ENCODE measurements at places on chromosomes 2 and 18.

- no peak for DNase-seq
These were observed 52.8 kb upstream of the CTAGE1 start for GRCh38 chr18:22470248-22471235.

DNA sequence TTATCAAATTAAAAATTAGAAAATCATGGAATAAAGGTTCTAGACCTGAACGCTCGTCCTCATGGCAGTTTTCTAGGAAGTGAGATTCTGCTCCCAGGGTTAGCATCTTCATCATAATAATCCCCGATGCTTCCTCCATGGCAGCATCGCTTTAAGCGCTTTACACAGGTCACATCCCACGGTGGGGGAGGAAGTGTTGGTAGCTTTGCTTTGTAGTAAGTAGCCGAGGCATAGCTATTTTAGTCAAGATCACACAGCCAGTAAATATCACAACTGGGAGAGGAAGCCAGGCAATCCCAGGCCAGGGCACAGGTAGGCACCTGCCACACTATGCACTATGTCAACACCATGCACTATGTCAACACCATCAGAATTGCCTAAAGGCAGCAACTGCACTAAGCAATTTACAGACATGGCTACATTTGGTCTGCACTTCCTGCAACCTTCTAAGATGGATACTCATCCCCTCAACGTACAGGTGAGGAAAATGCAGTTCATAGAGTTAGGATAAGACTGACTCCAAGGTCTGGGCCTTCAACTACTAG, 205.5 kb downstream of the FBXO15 start:
- no peak for DNase-seq

DNA sequence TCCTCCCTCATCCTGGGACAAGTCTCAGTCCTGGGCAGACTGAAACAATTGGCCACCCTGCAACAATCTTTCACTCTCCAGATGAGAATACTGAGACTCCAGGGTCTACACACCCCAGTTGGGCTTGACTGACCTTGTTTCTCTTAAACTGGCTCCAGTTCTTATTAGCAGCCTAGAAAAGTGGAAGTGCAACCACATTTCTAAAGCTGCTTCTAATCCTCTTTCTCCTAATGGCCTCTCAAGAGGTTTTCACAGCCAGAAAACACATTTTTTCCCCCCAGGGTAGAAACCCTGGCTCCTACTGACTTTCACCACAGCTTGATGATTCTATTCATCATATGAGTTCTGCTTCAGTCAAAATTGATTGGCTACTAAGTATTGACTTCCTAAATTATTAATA, 45.8 kb downstream of the SLC4A5 start:
- DNase-seq, result no peak

GRCh38 chr18:78970774-78971333, 8.8 kb upstream of the SALL3 start:
- DNase-seq, result no peak

DNA sequence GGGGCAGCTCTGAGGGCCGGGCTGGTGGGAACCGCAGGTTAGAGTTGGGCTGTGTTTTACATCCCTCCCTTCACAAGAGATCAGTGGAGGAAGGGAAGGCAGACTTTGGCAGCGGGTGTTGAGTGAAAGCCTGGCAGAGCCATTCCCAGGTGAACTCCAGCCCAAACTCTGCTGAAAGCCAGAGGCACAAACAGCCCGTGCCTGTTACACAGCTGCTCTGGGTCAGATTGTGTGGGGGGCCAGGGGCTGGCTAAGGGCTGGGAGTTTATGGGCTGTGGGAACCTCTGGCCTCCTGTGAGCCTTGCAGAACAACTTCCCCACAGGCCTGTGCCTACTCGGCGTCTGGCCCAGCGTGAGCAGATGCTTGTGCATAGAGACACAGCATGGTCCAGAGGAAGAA, 286.8 kb downstream of the CLIP4 start:
- peak; percentile 55 for DNase-seq

DNA sequence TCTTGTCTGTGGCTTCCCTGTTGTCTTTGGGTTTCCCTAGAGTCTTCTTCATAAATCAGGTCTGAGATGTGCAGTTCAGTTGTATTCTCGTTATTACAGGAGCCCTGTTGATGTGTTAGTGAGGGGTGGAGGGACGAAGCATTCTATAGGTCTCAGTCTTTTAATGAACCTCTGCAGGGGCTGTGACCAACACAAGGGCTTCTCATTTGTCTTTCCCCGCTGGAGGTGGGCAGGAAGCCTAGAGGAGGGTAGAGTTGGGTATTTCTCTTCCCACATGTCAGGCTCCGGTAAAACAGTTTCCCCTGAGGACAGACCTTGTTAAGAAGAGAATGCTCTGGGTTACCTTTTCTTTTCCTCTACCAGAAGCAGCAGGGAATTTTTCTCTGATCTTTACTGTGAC, 31.2 kb downstream of the PROC start:
- DNase-seq, result no peak

DNA sequence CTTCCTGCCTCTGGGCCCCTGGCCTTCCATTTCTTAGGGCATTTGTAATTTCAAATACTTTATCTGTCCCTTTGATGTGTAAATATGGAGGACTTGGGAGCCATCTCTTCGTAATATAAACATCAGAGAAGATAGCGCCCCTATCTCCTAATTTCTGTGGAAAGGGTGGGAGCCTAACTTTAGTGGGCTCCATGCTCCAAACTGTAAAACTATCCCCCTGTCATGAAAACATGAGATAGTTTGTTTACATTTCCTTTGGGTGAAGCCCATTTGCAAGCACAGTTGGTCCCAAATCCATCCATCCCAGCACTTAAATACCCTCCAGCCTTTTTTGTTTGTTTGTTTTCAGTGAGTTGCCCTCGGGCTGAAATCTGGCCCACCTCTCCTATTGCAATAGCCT, 782.6 kb upstream of the FSHR start:
- no peak for DNase-seq

- DNase-seq, result no peak
These were observed 32.3 kb upstream of the CTDP1 start for GRCh38 chr18:79647307-79647706.

GRCh38 chr2:28400419-28400818, 7.8 kb downstream of the FOSL2 start:
- DNase-seq, result no peak

DNA sequence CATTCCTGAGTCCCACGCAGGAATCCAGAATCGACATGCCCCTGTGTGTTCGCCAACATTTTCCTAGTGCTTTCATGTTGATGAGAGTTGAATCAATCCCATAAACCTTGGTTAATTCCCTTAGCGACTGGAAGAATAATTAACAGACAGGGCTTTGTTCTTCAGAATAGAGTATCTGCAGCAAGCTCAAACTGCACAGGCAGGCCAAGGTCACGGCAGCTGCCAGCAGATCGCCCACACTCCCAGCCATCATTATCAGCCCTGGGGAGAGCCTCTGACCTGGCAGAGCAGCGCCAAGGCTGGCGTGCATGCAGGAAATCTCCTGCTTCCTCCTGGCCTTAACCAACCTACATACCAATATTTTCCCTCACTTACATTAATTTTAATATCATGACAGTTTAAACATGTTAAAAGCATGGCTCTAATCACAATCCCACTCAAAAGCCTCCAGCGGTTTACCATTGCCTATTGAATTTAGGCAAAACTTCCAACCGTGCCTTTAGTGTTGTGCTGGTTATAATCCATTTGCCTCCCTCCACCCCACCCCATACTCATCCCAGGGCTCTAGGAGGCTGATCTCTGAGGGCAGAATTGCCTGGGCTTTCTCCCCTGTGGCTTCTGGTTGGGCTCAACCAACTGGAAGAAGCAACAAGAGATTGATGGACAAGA, 46.8 kb upstream of the NCK2 start:
- no peak for DNase-seq

DNA sequence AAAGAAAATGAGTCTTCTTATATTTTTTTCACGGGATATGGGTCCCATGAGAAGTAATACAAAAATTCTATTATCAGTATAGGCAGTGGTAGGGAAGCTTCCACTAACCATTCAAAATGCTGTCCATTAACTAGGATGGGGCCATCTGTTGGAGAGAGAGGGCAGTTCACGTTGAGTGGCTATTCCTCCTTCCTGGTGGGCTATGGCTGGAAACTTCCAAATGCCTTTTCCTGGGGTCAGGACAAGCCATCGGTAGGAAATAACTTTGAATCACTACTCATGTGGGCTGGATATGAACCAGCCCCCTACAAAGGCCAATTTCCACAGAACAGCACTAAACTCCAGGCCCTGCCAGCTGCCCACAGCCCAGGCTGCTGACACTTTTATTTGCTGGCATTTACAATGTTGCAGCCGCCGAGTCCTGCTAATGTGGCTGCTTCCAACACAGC, 156.1 kb upstream of the HNRNPA3 start:
- no peak for DNase-seq

DNA sequence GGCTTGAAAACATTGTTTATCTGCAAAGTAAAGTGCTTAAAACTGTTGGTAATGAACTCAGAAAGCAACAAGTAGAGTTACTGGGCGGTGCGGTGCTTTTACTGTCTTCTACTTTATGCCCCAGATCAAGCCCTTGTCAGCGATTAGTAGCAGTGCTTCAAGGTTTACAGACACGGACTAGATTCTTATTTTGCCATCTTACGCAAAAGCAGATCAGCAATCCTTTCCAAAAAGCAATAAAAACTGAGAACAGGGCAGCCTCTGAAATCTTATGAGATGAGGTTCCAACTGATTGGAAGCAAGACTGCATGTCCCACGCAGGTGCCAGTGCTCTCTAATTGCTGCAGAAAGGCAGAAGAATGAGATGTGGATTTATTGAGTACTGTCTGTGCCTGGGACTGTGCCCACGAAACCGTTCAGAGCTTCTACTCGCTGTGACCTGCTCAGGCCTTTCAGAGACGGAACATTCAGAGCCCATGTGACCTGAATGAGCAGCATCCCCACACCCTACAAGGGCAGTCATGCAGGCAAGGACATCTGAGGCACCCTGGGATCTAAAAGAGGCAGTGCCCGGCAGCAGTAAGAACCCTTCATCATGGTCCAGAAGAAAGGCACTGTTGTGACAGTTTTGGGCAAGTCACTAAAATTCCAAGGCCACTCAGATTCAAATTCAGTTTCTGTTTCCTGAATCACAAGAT, 15.7 kb downstream of the COL4A3 start:
- DNase-seq, result no peak

- DNase-seq, result no peak
These were observed 105.3 kb upstream of the UGP2 start for GRCh38 chr2:63736354-63736753.

- no peak for DNase-seq
These were observed 339.4 kb downstream of the BCL11A start for GRCh38 chr2:60213865-60214625.

GRCh38 chr18:46070815-46071652, 1.0 kb downstream of the PSTPIP2 start:
- DNase-seq, result no peak

- peak; percentile 22 for DNase-seq
These were observed 76.3 kb upstream of the WDSUB1 start for GRCh38 chr2:159362816-159363251.

GRCh38 chr2:218422403-218423086, 3.6 kb downstream of the VIL1 start:
- DNase-seq, result no peak

- no peak for DNase-seq
These were observed 142.0 kb downstream of the TMEM18 start for GRCh38 chr2:535222-535621.

DNA sequence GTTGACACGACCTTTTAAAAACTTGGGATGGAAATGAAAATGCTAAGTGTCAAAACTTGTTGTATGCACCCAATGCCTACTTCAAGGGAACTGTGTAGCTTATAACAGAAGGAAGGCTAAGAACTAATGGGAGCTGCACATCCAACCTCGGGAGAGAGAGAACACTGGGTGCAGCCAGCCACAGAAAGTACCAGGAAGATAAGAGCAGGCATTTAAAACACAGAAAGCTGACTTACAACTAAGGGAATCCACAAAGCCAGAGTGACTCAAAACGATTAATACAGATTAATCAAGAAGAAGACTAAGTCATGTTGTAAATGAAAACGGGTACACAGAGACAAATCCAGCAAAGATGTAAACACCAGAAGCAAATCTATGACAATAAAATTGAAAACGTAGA, 113.4 kb downstream of the HDAC4 start:
- DNase-seq, result no peak

DNA sequence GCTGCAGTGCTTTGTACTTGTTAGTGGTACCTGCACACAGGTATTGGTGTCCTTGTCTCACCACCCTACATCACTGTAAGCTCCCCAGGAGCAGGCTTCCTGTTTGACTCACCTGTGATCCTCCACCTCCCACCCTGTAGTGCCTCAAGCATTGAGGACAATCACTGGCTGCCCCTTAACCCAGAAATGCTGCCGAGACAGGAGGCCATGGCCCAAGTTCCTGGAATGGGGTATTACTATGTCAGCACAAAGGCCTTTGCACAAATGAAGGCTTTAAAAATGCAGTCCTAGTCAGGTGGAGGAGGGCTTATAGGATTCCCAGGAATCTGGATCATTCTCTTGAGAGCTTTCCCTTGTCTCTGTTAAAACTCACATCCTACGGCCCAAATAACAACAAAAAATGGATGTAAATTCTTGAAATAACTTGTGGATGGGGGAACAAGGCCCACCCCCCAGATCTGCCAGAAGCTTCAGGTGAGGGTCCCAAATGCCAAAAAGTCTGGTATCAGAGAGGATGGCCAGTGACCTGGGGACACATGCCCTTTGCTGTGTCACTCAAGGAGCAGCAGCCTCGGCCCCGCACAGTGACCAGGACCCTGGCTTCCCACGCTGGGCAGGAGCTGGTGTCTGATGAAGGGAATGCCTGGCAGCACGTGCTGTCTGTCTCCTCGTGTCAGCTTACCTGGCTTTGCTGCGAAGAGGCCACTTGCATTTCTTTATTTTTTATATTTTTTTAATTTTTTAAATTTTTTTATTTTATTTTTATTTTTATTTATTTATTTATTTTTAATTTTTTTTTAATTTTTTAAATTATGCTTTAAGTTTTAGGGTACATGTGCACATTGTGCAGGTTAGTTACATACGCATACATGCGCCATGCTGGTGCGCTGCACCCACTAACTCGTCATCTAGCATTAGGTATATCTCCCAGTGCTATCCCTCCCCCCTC, 3.7 kb upstream of the IL37 start:
- DNase-seq, result no peak

DNA sequence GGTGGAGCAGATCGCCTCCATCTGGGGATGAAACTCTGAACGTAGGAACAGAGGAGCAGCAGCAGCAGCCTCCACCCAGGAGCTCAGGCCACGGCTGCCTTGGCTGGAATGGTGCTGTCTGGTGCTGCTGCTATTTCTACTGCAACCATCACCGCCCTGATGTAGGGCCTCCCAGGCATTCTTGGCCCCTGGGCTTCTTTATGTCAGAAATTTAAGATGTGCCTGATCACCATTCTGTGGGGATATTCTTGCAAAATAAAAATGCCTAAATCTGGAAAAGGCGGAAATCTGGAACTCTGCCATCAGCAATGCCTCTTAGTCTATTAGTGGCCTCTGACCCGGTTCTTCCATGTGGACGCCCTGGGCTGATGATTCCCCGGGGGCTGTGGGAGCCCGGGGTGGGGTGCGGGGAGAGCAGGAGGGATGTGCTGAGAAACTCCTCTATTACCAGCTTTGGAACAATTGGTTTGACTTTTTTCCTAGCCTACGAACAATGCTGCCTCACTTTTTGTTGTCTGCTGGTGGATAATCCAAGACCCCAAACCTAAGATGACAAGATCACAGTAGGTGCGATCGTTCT, 47.2 kb downstream of the FAM124B start:
- no peak for DNase-seq

- DNase-seq, result no peak
These were observed 60.3 kb downstream of the MEX3C start for GRCh38 chr18:51137026-51137729.
